Vagina (tissue), 2 donors: ENCODE measurements at places on chromosomes 11 and 22. TPM values are rescaled to one million over a fixed set of nuclear protein-coding genes. Genes with fewer than 3 reads are reported as not detected.

Gene PKP3
- 117 TPM for total RNA-seq

DNA sequence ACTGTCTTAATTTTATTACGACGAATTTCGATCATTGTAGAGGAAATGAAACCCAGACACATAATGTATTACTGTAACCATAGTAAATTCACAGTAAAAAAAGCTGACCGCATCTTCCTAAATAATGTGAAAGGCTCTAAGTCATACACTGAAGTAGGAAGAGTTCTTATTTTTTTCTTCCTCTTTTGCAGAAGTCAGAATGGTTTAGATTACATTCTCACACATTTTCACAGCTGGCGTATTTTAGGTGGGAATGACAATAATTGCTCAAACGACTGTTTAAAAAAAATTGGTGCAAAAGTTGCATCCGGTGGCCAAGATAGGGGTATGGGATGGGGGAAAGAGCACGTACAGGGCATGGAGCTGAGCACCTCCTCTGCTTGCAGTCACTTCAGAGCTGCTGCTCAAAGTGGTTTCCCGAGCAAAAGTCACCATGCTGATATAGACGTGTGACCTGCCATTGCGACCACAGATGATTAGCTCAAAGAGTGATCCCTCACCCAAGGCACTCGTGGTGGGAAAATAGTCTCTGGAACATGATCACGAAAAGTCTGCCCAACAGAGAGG is 35.3 kb downstream of the MMP13 start:
- no peaks in the 10 kb centered on the region for H3K36me3 ChIP-seq
- no peak overlapping the region for H3K27ac ChIP-seq
- no peak overlapping the region for H3K4me3 ChIP-seq
- no peak for DNase-seq

- no peak overlapping the region for H3K27ac ChIP-seq
- no peaks in the 10 kb centered on the region for H3K36me3 ChIP-seq
- H3K27me3 ChIP-seq = no peaks in the 10 kb centered on the region
- H3K4me3 ChIP-seq = no peak overlapping the region
- H3K4me1 ChIP-seq = peaks cover 13% of the 10 kb centered on the region
Observed at GRCh38 chr11:70608568-70609470, 210.5 kb downstream of the CTTN start.

DNA sequence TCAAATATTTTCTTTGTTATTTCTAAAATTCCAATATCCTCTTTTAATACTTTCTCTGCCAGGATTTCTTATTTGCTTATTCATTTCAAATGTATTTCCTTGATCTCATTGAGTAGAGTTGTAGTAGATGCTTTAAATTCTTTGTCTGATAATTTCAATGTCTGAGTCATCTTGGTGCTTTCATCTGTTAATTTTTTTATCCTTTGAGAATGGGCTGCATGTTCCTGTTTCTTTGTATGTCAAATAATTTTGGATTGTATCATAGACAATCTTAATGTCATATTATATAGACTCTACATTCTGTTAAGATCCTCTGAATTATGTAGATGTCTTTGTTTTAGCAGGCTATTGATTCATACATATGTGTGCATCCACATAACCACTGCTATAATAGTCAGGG is 57.5 kb downstream of the MYEOV start:
- H3K36me3 ChIP-seq = no peaks in the 10 kb centered on the region
- H3K27me3 ChIP-seq = no peaks in the 10 kb centered on the region
- H3K4me3 ChIP-seq = no peak overlapping the region
- H3K4me1 ChIP-seq = no peaks in the 10 kb centered on the region
- DNase-seq = no peak
- H3K27ac ChIP-seq = no peak overlapping the region

Gene PTS
- 26.3 TPM for total RNA-seq

DNA sequence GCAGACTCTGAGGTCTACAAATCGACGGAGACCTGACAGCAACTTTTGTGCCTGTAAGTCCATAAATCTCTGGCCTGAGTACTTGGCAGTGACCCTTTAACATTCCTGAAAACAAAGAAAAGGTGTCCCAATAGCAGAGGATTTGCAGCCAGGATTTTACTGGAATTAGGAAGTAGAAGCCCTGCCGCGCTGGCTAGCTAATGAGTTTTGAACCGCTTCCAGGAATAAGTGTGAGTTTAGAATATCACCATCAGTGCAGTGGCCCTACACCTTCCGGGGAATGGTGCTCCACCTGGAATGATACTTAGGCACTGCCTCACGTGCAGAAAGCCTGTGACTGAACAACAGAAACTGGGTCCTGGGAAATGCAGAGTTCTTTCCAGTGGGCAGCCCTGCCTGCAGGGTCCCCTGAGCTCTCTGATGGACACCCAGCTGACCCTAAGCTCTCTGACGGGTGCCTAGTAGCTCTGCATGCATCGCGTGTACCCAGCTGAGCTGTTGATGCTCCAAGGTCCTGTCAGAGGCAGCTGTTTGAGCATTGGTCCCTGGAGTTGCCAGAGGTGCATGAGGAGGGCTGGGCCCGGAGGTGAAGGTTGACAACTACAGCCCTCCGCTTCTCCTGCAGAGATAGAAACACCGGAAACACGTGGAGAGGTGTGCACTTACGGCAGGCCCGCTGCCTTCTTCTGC is 380.9 kb downstream of the TBC1D22A start:
- no peak overlapping the region for H3K4me3 ChIP-seq
- no peaks in the 10 kb centered on the region for H3K27me3 ChIP-seq
- H3K36me3 ChIP-seq = no peaks in the 10 kb centered on the region

Gene VSIG2
- 0.74 TPM for total RNA-seq

DNA sequence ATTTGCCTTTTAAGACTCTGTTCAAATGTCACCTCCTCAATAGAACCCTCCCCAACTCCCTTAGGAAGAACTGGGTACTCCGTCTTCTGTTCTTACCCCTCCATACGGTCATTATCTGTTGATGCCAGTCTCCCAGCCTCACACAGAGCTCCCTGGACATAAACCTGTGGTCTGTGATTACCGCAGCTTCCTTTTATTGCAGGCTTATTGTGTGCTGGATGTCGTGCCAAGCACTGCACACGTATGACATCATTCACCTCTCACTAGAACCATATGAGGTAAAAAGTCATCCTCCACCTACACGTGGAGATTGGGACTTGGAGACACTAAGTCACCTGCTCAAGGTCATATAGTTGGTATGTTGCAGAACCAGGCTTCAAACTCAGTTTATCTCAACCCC is 15.3 kb downstream of the PTPN5 start:
- H3K4me1 ChIP-seq = peaks cover 8% of the 10 kb centered on the region
- H3K36me3 ChIP-seq = no peaks in the 10 kb centered on the region
- no peaks in the 10 kb centered on the region for H3K27me3 ChIP-seq
- H3K4me3 ChIP-seq = no peak overlapping the region
- DNase-seq = no peak

DNA sequence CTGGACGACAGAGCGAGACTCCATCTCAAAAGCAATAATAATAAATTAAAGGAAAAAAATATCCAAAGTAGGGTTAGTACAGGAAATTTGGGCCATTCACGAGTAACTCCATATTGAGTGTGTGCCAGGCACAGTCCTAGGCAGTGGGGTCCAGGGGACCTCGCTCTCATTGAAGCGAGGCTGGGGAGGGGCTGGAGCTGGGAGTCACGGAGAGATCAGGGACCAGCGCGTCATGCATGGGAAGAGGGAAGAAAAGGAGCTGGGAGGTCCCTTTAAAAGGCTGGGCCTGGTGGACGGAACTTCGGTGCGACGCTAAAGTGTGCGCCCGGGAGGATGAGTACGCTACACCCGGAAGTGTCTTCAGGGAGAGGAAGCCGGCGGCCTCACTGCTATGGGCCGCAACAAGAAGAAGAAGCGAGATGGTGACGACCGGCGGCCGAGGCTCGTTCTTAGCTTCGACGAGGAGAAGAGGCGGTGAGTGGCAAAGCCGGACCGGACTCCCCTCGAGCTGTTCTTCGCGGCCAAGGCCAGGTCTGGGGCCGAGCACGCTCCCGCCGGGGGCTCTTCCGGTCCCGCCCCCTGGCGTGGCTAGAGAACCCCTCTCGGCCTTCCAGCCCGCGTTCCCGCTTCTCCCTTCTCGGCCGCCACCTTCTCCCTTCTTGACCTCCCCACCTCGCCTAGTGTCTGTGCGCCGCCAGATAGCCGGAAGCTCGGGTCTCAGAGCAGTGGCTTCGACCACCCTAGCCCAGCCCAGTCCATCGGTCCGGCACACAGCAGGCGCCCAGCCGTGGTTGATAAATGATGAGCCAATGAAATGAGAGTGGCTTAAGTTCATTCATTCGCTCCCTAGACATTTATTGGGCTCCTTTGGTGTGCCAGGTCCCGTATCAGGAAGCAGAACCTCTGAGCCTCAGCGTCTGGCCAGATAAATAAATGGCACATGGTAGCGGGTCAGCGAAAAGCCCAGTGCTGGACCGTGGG is at the start of gene NOL12:
Gene NOL12, plus strand, starts transcription at position 342 of the 981 bp plus-strand sequence. Its CDS starts 50 bp downstream, at position 392.
- DNase-seq = no peak
- peak within 1 kb of the TSS; percentile 83 for H3K4me3 ChIP-seq
- H3K27me3 ChIP-seq = no peaks in the 10 kb centered on the region
- H3K27ac ChIP-seq = peak within 1 kb of the TSS; percentile 84
- H3K4me1 ChIP-seq = peaks cover 16% of the 10 kb centered on the region

DNA sequence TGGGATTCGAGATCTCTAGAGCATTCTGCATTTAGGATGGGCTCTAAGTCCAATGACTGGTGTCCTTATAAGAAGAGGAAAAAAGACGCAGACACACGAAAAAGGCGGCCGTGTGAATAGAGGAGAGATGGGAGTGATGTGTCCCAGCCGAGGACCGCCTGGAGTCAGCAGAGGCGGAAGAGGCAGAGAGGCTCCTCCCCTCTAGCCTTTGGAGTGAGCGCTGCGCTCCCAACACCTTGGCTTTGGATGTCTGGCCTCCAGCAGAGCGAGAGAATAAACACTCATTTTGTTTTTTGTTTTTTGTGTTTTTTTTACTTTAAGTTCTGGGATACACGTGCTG is 83.0 kb upstream of the RTL6 start:
- H3K4me3 ChIP-seq = no peak overlapping the region
- no peaks in the 10 kb centered on the region for H3K4me1 ChIP-seq
- no peaks in the 10 kb centered on the region for H3K36me3 ChIP-seq
- no peak for DNase-seq
- no peak overlapping the region for H3K27ac ChIP-seq
- H3K27me3 ChIP-seq = no peaks in the 10 kb centered on the region

Gene FXYD2
- total RNA-seq = 2.7 TPM

Gene SPON1
- 31.7 TPM for total RNA-seq

- no peak overlapping the region for H3K4me3 ChIP-seq
- H3K4me1 ChIP-seq = peaks cover 64% of the 10 kb centered on the region
- H3K36me3 ChIP-seq = no peaks in the 10 kb centered on the region
- H3K27ac ChIP-seq = peak overlapping the region; percentile 53
- DNase-seq = no peak
- H3K27me3 ChIP-seq = no peaks in the 10 kb centered on the region
Observed at GRCh38 chr22:37193629-37194191, 5.7 kb upstream of the C1QTNF6 start.

DNA sequence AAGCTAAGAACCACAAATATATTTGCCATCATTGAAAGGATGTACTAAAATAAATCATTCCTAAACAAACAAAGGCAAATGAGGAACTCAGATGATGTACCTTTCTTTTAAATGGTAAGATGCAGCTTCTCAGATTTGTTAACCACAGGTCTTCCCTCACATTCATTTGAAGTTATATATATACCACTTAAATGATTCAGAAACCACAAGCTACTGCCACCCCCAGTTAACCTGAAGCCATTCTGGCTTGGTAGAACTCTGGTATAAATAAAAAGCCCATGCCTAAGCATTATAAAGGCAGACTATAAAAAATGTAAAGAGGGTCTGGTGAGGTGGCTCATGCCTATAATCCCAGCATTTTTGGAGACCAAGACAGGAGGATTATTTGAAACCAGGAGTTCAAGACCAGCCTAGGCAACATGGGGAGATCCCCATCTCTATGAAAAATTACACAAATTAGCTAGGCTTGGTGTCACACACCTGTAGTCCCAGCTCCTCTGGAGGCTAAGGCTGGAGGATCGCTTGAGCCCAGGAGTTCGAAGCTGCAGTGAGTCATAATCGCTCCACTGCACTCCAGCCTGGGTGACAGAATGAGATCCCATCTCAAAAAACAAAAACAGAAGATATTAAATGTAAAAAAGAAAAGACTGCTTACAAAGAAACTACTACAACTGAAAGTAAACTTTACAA is 1185.3 kb downstream of the JRKL start:
- no peak for DNase-seq
- H3K4me3 ChIP-seq = no peak overlapping the region
- H3K27ac ChIP-seq = no peak overlapping the region
- no peaks in the 10 kb centered on the region for H3K4me1 ChIP-seq
- no peaks in the 10 kb centered on the region for H3K27me3 ChIP-seq

- no peaks in the 10 kb centered on the region for H3K4me1 ChIP-seq
- DNase-seq = no peak
- H3K27ac ChIP-seq = no peak overlapping the region
Observed at GRCh38 chr11:20861322-20861721, 191.9 kb downstream of the NELL1 start.

DNA sequence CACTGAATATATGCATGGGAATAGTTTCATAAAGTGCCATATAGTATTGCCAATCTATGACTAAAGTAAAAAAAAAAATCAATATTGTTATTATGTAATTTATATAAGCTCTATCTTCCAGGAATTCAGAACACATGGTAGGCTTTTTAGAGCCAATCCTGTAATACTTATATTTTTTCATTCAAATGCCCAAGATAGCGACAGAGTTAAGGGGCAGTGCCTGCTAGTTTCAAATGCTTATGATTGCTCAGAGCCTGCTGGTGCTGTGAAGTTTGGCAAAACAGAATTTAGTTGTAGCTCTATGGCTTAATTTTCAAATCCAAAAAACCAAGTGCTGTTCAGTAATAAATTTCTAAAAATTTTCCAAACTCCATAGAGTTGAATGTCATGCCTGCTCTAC is 39.0 kb upstream of the BLID start:
- no peak overlapping the region for H3K4me3 ChIP-seq
- no peak overlapping the region for H3K27ac ChIP-seq
- no peaks in the 10 kb centered on the region for H3K27me3 ChIP-seq
- DNase-seq = no peak
- H3K4me1 ChIP-seq = peaks cover 21% of the 10 kb centered on the region
- no peaks in the 10 kb centered on the region for H3K36me3 ChIP-seq

DNA sequence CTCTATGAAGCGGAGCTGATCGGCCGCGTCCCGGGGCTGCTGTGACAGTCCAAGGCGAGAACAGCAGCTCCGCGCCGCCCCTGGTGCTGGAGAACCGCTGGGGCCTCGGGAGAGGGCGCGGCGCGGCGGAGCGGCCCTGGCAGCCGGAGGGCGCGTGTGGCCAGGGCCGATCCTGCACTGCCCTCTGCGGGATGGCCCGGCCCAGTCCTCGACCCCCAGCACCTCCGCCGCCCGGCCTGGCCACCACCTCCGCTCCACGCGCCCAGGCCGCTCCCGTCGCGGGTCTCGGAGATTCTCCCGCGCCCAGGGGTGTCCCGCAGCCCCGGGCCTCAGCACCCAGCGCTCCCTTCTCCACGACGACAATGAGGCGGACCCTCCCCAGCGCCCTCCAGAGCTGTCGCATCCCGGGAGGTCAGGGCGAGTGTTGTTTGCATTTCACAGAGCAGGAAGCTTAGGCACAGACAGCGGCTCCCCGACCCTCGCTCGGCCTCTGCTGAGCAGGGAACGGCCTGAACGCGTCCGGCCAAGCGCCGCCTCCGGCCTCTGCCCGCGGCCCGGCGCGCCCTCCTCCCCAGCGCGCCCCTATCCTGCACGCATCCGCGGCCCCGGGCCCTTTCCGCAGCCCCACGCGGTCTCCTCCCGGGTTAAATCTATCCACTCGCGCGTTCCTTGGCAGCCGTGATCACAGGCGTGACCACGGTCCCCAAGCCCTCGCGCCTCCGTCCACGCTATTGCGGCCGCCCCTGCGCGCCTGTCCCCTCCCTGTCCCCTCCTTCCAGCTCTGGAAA is 109.7 kb downstream of the WNT7B start:
- peak overlapping the region; percentile 28 for H3K4me3 ChIP-seq
- H3K27ac ChIP-seq = no peak overlapping the region
- H3K36me3 ChIP-seq = no peaks in the 10 kb centered on the region
- no peak for DNase-seq

Gene PNPLA5
- not detected for total RNA-seq
